ENCODE measurements at places on chromosomes 16 and 17. TPM values are rescaled to one million over a fixed set of nuclear protein-coding genes. Genes with fewer than 3 reads are reported as not detected.
A peak's percentile ranks its signal among the peaks of the same experiment; 100 is the strongest.

DNA sequence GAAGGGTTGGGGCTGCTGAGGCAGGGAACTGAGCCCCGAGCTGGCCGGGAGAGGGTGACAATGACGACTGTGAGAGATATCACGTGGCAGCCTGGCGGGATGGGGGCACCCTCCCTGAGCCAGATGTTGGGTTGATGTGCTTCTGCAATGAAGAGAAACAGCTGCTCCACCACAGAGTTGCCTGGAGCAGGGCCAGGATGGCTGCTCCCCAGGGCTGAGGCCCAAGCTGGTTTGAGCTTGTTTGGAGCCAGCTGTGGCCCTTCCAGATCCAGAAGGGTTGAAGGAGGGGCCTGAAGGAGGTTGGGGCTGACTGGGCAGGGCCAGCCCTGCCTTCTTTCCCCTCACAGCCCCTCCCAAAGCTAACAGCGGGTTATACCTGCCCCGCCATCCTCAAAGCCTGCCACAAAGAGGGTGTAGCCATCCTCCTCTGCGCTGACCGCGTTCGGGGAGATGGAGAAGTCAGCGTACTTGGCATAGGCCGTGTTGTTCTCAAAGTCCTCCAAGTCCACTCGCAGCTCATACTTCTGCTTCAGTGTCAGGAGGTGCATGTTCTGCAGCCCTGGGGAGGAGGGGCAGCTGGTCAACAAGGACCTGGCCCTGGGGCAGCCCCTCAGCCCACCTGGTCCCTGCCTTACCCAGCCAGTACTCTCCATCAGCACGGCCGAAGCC, 2.1 kb downstream of the MFAP4 start:
- peak overlapping the region; percentile 81 for H3K27ac ChIP-seq
- H3K27me3 ChIP-seq = no peaks in the 10 kb centered on the region
- H3K4me1 ChIP-seq = peaks cover 44% of the 10 kb centered on the region

Gene ACSM2B
- 0.16 TPM for total RNA-seq

Gene AATK
- total RNA-seq = 0.31 TPM

DNA sequence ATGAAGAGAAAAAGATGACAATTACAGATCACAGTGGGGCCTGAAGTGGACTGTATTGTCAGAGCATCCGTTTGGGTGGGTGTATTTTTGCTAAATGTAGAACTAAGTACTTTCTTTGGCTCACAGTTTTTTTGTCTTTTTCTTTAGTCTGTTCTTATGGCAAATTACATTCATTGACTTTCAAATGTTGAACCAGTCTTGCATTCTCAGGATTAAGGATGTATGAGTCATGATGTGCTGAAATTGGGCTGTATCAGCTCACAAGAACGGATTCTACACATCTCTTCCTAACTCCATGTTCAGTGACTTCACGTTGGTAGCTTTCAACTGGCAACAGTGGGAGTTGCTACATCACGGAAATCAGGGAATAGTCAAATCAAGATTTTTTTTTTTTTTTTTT, 66.5 kb downstream of the TEX2 start:
- H3K36me3 ChIP-seq = peaks cover 6% of the 10 kb centered on the region
- no peak overlapping the region for H3K27ac ChIP-seq
- no peaks in the 10 kb centered on the region for H3K27me3 ChIP-seq
- H3K4me1 ChIP-seq = peaks cover 54% of the 10 kb centered on the region
- no peak for DNase-seq

GRCh38 chr16:52929478-52930400, 123.0 kb downstream of the CHD9NB start:
- no peaks in the 10 kb centered on the region for H3K36me3 ChIP-seq
- no peak overlapping the region for H3K4me3 ChIP-seq
- H3K4me1 ChIP-seq = no peaks in the 10 kb centered on the region
- H3K27me3 ChIP-seq = no peaks in the 10 kb centered on the region

Gene CDK12
- 10.6 TPM for total RNA-seq

Gene STAT5A
- 49.7 TPM for total RNA-seq

Gene KRTAP9-3
- not detected for total RNA-seq
